Articular chondrocyte of knee joint (primary cell): ENCODE measurements at places on chromosomes 12 and 14. TPM values are rescaled to one million over a fixed set of nuclear protein-coding genes. Genes with fewer than 3 reads are reported as not detected.

Gene KIF5A
- under 0.01 and 0.22 TPM in 2 replicates for total RNA-seq

Gene ADAM20
- 2.9 and 3.8 TPM in 2 replicates for total RNA-seq

Gene ACSS3
- 12.6 and 14.2 TPM in 2 replicates for total RNA-seq

Gene MIS18BP1
- 37.6 and 40.9 TPM in 2 replicates for total RNA-seq
